GM12878 (cell line): ENCODE measurements at places on chromosomes 6 and 20.

- no peak overlapping the region for H3K27ac ChIP-seq
- peaks cover 12% of the 10 kb centered on the region for H3K36me3 ChIP-seq
- H3K4me3 ChIP-seq: no peak overlapping the region
- H3K27me3 ChIP-seq: no peaks in the 10 kb centered on the region
Observed at GRCh38 chr20:63275825-63276224, 3.2 kb downstream of the ARFGAP1 start.

GRCh38 chr20:32206760-32207625 lies 550 bp downstream of the PLAGL2 start:
- H3K27me3 ChIP-seq: no peaks in the 10 kb centered on the region
- DNase-seq: no peak
- H3K4me1 ChIP-seq: peaks cover 20% of the 10 kb centered on the region
- H3K4me3 ChIP-seq: peak overlapping the region; percentile 77

DNA sequence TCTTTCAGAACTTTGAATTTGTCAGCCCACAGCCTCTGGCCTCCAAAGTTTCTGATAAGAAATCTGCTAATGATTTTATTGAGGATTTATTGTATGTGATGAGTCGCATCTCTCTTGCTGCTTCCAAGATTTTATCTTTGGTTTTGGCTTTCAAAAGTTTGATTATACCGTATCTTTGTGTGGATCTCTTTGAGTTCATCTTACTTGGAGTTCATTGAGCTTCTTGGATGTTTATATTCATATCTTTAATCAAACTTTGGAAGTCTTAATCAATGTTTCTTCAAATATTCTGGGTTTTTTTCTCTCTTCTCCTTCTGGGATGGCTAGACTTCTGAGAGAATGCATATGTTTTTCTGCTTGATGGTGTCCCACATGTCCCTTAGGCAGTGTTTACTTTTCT lies 3.3 kb upstream of the ASIP start:
- no peak overlapping the region for H3K27ac ChIP-seq
- H3K27me3 ChIP-seq: no peaks in the 10 kb centered on the region; the same call in 1 of the 2 replicates
- H3K4me3 ChIP-seq: no peak overlapping the region
- no peak for DNase-seq
- no peaks in the 10 kb centered on the region; the same call in 1 of the 2 replicates for H3K4me1 ChIP-seq

- H3K36me3 ChIP-seq: no peaks in the 10 kb centered on the region
- no peak overlapping the region for H3K27ac ChIP-seq
- no peaks in the 10 kb centered on the region for H3K4me1 ChIP-seq
- no peak for DNase-seq
- no peaks in the 10 kb centered on the region for H3K27me3 ChIP-seq
Observed at GRCh38 chr20:29298759-29299613, 1958.5 kb upstream of the DEFB115 start.

GRCh38 chr20:11192106-11192505 lies 518.3 kb upstream of the JAG1 start:
- no peaks in the 10 kb centered on the region for H3K36me3 ChIP-seq
- H3K27me3 ChIP-seq: no peaks in the 10 kb centered on the region
- H3K4me3 ChIP-seq: no peak overlapping the region
- no peaks in the 10 kb centered on the region for H3K4me1 ChIP-seq
- no peak for DNase-seq

DNA sequence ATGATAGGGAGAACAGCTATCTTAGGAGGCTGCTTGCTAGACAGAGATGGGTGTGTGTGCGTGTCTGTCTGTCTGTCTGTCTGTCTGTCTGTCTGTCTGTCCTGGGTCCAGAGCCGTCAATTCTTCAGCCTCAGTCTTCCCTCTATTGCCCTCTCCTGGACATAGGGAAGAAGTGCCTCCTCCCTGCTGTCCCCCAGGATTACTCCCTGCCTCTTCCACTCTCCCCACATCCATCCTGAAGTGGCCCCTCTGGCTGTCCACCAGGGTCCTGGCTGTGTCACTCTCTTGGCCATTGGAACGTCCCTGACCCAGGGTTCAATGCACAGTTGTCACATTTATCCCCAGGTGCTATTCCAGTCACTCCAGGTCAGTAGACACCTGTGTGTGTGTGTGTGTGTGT lies 10.2 kb downstream of the TREML2 start:
- no peaks in the 10 kb centered on the region for H3K4me1 ChIP-seq
- no peak for DNase-seq
- no peaks in the 10 kb centered on the region for H3K27me3 ChIP-seq
- no peak overlapping the region for H3K4me3 ChIP-seq
- peaks cover 4% of the 10 kb centered on the region for H3K36me3 ChIP-seq

DNA sequence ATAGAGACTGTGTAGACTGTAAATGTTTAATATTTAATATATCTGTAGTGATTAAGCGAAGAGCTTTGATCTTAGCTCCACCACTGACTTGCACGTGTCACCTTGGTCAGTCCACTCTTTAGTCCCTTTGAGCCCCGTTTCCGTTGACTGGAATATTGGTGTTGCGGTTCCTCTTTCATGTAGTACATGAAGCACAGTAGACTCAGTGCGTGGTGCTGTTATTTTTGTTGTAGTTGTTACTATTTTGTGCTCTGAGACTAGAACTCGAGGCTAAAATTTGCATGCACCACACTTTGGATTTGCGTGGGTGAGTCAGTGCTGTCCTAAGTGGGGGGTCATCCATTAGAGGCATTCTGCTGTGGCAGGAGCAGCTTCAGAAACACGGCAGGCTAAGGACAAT lies 291.4 kb downstream of the QKI start:
- H3K4me3 ChIP-seq: no peak overlapping the region
- no peaks in the 10 kb centered on the region for H3K36me3 ChIP-seq
- DNase-seq: peak; percentile 85
- H3K27ac ChIP-seq: peak overlapping the region; percentile 68
- no peaks in the 10 kb centered on the region for H3K27me3 ChIP-seq

GRCh38 chr6:17714879-17715851 lies 8.4 kb upstream of the NUP153 start:
- no peaks in the 10 kb centered on the region for H3K36me3 ChIP-seq
- no peak overlapping the region for H3K4me3 ChIP-seq
- H3K27ac ChIP-seq: no peak overlapping the region
- H3K4me1 ChIP-seq: peaks cover 5% of the 10 kb centered on the region; the same call in 1 of the 2 replicates
- no peak for DNase-seq

GRCh38 chr20:24773751-24774201 lies 175.3 kb upstream of the CST7 start:
- no peaks in the 10 kb centered on the region for H3K36me3 ChIP-seq
- no peak overlapping the region for H3K27ac ChIP-seq
- H3K4me3 ChIP-seq: no peak overlapping the region
- DNase-seq: peak; percentile 15
- H3K27me3 ChIP-seq: peaks cover 1% of the 10 kb centered on the region; the same call in 1 of the 2 replicates

DNA sequence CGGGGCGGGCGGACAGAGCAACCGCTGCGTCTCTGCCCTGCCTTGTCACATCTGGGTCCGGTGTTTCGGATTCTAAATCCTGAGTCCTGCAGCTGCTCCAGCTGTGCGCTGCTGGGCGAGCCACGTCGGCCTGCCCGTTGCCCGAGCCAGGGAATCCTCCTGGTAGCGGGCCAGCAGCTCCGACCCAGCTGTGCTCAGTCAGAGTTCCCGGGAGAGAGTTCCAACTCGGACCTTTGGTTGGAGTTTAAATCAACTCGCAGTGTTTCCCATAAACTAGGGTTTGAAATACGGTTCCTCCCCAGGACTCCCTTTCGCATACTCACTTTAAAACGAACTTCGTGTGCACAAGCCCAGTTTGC lies 315 bp upstream of the PDE10A start:
- no peak overlapping the region for H3K27ac ChIP-seq
- no peaks in the 10 kb centered on the region for H3K4me1 ChIP-seq
- no peak for DNase-seq

- H3K27me3 ChIP-seq: no peaks in the 10 kb centered on the region
- H3K27ac ChIP-seq: no peak overlapping the region
- no peaks in the 10 kb centered on the region for H3K4me1 ChIP-seq
Observed at GRCh38 chr6:125197795-125198269, 44.3 kb downstream of the TPD52L1 start.

DNA sequence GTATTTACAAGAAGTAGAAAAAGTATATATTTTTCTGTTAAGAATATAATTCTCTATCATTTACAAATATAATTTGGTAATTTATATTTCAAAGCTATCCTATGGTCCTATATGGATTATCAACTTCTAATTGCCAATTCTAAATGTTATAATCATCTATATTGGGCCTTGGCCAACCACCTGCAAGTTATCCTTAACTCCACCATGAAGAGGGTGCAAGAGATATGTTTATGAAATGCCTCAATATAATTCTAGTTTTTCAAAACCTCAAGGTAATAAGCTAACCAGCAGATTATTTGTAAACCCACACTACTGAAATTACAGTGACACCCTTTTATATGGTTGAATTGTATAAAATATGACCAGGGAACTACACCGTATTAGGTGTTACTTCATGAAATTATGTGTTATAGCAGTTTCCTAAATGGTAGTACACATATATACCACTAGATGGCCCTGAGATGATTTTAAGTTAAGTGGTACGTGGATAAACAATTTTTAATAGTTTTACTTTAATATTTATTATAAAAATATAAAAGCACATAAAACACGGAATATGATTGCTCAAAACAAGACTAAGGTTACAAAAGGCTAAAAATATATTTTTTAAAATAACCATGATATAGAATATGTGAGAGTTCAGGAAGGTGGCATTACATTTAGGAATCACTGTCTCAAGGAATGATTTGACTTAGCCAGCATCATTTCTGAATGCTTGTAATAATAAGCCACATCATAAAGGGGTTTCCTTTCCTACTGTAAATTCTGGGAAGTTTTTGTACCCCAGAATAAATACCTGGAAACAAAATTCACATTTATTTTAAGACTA lies 9.8 kb upstream of the PNISR start:
- no peaks in the 10 kb centered on the region for H3K27me3 ChIP-seq
- H3K4me3 ChIP-seq: no peak overlapping the region
- no peak for DNase-seq

DNA sequence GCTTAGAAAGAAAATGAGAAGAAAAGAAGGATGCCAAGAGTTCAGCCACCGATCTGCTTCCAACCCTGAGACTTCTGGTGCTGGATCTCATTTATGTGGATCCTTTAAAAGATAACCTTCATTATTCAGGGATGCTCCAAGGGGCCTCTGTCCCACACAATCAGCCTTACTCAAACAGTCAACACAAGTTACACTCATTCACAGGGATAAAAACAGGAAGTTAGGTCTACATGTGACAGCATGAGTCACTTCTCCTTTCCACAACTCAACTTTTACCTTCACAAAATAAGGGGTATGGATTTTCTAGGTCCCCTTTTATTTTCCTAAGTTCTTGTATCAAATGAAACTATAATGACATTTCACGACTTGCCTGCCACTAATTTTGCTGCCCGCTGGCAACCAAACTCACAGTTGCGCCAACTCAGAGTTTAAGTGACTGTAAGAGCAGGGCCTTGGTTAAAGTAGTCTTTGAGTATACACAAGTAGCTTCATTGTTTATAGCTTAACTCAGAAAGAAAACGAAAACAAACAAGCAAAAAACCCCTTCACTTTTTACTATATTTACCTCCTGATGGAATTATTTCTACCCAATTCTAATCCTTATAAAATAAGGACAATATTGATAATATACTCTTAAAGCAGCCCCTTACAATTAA lies 278.8 kb upstream of the RUNX2 start:
- DNase-seq: no peak
- H3K4me3 ChIP-seq: no peak overlapping the region
- no peaks in the 10 kb centered on the region for H3K27me3 ChIP-seq
- H3K36me3 ChIP-seq: no peaks in the 10 kb centered on the region

DNA sequence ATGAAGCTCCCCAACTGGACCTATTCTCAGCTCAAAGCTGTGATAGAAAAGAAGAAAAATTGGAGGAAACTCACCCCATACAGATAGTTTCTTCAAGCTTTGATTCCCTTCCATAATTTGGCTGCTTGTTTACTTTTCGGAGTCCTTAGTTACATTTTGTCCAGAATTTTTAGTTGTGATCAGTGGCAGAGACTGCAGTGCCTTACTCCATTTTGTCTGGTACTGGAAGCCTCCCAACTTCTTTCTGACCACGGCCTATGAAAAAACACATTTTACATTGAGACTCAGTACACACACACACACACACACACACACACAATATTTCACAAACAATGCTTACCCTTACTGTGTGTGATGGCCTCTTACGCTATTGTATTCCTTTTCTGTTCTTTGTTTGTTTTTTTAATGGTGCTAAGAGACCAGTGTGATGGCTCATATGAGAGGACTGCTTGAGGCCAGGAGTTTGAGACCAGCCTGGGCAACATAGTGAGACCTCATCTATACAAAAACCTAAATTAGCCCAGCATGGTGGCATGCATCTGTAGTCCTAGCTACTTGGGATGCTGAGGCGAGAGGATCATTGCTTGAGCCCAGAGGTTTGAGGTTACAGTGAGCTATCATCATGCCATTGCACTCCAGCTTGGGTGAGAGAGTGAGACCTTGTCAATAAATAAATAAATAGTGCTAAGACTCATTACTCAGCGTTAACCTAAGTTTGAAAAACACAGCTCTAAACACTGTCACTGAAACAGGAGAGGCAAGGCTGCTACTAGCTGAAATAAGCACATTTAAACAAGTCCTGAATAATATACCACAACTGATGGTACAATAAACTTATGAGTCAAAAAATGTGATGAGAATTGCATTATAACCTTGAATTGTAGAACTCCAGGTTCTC lies 13.8 kb upstream of the RNF8 start:
- no peaks in the 10 kb centered on the region for H3K36me3 ChIP-seq
- H3K27me3 ChIP-seq: no peaks in the 10 kb centered on the region
- no peak for DNase-seq
- H3K4me3 ChIP-seq: no peak overlapping the region

DNA sequence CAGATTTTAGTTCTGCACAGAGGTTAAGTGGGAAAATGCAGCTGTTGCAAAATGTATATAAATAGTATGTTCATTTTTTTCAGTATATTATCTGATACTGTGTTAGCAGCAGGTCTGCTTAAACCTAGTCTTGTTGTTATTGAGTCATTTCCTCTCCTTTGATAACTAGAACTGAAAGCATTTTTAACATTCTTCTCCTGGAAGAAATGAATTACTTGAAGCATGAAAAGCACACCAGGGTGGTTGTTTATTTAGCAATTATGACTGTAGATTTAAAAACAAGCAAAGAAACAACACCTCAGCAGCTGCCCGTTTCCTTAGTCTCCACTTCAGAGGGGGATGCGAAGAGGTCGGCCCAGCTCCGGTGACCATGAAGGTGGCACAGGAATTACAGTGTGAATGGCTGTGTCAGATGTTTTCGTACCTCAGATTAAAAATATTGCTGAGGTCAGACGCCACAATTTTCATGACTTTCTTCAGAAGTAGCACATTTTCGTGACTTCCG lies 53.5 kb downstream of the GOPC start:
- no peak overlapping the region for H3K27ac ChIP-seq
- no peak for DNase-seq
- no peaks in the 10 kb centered on the region; the same call in 1 of the 2 replicates for H3K36me3 ChIP-seq
- no peaks in the 10 kb centered on the region for H3K27me3 ChIP-seq

GRCh38 chr6:34587325-34587724 lies 31.2 kb upstream of the SPDEF start:
- no peak overlapping the region for H3K27ac ChIP-seq
- peaks cover 20% of the 10 kb centered on the region for H3K4me1 ChIP-seq
- no peak for DNase-seq
- H3K27me3 ChIP-seq: no peaks in the 10 kb centered on the region

GRCh38 chr20:39289316-39289715 lies 327.2 kb downstream of the DHX35 start:
- no peak overlapping the region for H3K27ac ChIP-seq
- DNase-seq: no peak
- H3K4me1 ChIP-seq: no peaks in the 10 kb centered on the region
- no peaks in the 10 kb centered on the region for H3K36me3 ChIP-seq
- no peaks in the 10 kb centered on the region for H3K27me3 ChIP-seq

- no peaks in the 10 kb centered on the region for H3K27me3 ChIP-seq
- H3K4me3 ChIP-seq: no peak overlapping the region
- H3K27ac ChIP-seq: no peak overlapping the region
- no peak for DNase-seq
- no peaks in the 10 kb centered on the region for H3K36me3 ChIP-seq
- H3K4me1 ChIP-seq: no peaks in the 10 kb centered on the region
Observed at GRCh38 chr6:136831873-136832562, 9.6 kb downstream of the PEX7 start.
